NCI-H1417 treated with DMSO at 0.1 percent for 48 hours (cell line): ENCODE measurements at places on chromosomes 7 and 10.
A peak's percentile ranks its signal among the peaks of the same experiment; 100 is the strongest.

DNA sequence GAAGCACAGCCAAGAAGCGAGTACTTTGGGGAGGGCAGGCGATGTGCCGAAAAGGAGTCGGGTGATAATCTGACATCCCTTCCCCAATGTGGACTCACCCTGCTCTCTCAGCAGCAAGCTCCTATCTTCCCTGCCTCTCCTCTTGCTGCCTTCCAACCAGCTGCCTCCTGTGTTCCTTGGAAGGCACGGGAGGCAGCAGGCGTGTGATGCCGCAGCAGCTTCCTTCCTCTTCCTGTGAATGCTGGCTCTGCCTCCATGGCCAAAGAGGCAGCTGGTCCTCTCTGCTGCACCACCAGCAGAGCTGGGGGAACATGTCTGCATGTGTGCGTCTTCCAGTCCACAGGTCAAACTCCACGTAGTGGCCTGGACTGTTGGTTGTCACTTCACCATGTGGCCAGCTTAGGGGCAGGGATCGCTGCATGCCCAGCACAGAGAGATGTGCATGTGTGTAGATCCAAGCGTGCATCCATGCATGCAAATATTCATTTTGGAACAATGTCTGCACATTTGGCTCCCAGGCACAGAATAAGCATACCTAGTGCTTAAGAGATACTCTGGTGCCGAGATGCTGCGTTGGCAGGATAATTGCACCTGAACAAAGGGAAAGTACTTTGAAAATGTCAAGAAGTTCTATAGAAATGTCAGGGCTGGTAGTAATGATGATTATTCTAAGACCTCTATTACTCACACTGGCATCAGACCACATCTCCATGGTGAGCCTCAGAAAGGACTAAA lies 499.8 kb downstream of the PLXNA4 start:
- no peak for DNase-seq

DNA sequence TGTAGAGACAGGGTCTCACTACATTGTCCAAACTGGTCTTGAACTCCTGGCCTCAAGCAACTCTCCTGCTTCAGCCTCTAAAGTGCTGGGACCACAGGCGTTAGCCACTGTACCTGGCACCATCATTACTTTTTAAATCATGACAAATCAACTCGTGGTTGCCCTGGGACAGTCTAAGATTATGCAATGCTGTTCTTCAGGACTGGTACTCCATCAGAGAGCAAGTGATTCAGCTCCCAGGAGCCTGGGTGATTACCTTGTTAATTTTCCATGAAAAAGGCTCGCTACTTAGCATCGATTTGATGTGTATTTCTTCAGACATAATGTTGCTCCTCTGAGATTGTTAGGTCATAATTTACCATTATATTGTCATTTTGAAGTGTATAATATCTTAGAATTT lies 158.9 kb upstream of the STEAP4 start:
- DNase-seq = no peak

DNA sequence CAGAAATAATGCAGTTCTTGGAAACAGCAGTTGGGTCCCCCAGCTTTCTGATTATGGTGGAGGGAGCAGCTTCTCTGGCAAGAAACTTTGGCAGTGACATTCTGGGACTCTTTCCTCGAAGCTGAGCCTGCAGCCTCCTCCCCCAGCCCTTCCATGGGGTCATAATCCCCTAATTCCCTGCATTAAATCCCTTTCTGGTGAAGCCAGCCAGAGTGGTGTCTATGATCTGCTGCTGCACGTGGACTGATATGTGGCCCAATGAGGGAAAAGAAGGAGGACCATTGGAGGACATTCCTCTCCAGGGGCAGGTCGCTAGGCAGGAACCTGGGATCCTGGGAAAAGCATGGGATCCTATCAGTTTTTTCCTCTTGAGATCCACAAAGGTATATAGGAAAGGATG lies 470.5 kb downstream of the RPS24 start:
- DNase-seq = no peak

DNA sequence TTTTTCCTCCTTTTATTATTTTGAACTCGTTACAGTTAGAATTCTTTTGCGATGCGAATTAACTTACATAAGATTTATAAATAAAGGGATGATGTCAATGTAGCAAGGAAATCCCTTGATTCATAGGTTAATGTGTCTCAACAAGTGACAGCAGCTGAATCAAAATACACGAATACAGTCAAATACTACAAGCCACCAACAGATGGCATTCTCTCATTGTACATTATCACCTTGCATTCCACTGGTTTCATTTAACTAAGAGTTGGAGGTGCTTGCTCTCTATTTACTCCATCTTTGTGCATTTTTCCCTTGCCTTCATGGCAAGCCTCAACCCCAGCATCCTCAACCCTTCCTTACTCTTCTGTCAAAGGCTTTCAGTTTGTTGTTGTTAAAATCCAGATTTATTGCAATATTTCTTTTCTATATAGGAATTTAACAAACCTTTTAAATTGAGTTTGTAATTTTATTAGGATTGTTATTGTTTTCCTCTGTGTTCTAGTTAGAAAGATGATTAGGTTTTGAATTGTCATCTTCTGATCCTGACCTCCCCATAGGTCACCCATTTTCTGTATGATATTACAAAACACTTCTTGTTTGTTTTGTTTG lies 78.3 kb downstream of the SLC25A40 start:
- DNase-seq = peak; percentile 35

DNA sequence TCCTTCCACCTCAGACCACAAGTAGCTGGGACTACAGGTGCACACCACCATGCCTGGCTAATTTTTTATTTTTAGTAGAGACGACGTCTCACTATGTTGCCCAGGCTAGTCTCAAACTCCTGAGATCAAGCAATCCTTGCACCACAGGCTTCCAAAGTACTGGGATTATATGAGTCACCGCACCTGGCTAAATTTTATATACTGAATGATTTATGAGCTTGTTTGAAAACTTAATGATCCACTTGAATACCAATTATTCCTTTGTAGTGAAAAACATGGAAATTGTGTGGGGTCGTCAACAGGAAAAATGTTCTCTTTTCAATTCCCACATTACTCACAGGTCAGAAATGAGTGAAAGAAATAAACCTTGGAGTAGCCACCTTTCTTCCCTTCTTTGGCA lies 31.3 kb downstream of the RAPGEF5 start:
- DNase-seq = no peak
